ENCODE measurements at places on chromosomes 2 and 18.

- no peak for DNase-seq
Measured at GRCh38 chr2:1793001-1793867, 48.9 kb upstream of the PXDN start.

DNA sequence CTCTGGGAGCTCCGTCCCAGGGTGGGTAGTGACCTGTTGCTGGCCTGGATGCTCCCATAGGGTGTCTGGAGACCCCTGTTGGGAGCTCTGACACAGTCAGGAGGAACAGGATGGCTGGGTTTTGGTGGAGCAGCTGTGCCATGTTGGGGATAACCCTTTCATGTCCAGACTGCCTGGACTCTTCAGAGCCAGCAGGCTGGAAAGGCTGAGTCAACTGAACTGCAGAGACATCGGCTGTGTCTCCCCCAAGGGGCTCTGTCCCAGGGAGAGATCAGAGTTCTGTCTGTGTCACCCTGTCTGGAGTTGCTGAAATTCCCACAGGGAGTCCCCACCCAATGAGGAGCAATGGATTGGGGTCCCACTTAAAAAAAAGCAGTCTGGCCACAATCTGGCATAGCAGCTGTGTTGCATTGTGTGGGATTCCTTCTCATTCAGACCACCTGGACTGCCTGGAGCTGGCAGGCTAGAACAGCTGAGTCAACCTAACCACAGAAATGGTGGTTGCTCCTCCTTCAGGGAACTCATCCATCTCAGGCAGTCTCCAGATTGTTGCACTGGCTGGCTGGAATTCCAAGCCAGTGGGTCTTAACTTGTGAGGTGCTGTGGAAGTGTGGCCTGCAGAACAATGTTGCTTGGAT, 37.2 kb downstream of the AGPS start:
- no peak for DNase-seq

- no peak for DNase-seq
Measured at GRCh38 chr2:51093016-51093415, 61.1 kb upstream of the NRXN1 start.

DNA sequence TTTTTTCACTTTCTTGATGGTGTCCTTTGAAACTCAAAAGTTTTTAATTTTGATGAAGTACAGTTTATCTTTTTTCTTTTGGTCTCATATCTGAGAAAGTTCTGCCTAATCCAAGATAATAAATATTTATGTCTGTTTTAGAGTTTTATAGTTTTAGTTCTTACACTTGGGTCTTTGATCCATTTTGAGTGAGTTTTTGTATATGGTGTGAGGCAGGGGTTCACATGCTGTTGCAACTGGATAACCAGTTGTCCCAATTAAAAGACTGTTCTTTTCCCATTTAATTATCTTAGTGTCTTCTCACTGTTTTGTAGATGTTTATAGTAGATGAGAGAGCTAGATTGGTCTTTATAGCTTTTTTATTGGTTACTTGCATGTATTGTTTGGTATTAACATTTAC, 43.6 kb downstream of the TET3 start:
- no peak for DNase-seq

GRCh38 chr2:121707344-121707919, 29.2 kb downstream of the NIFK start:
- no peak for DNase-seq

- no peak for DNase-seq
Measured at GRCh38 chr2:48015421-48015820, 109.1 kb upstream of the FBXO11 start.

GRCh38 chr2:10260130-10260529, 42.6 kb upstream of the HPCAL1 start:
- no peak for DNase-seq

GRCh38 chr2:1798115-1798784, 53.9 kb upstream of the PXDN start:
- DNase-seq = no peak

DNA sequence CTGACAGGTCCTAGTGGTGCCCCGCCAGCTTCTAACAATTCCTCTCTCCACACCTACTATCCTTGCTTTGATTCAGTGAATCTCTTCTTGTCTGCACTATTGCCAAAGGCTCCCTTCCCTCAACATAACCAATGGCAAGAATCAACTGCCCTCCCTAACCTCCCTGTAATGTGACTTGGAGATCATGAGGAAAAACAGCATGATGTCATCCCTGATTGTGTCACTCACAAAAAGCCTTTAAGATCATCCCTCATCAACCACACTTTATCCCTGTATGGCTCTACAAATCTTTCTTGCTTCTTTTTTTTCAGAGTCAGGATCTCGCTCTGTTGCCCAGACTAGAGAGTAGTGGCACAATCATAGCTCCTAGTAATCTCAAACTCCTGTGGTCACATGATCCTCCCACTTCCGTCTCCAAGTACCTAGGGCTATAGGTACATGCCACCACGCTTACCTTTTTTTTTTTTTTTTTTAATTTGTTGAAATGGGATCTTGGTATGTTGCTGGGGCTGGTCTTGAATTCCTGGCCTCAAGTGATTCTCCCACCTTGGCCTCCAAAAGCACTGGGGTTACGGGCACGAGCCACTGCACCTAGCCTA, 19.7 kb downstream of the SAP130 start:
- no peak for DNase-seq

- no peak for DNase-seq
Measured at GRCh38 chr2:157821519-157822131, 54.5 kb downstream of the ACVR1 start.

- DNase-seq = no peak
Measured at GRCh38 chr18:36811430-36811829, 17.4 kb downstream of the TPGS2 start.

GRCh38 chr2:3405876-3406275, 26.4 kb downstream of the TRAPPC12 start:
- no peak for DNase-seq

- DNase-seq = no peak
Measured at GRCh38 chr2:134460583-134460998, 206.7 kb downstream of the MGAT5 start.

DNA sequence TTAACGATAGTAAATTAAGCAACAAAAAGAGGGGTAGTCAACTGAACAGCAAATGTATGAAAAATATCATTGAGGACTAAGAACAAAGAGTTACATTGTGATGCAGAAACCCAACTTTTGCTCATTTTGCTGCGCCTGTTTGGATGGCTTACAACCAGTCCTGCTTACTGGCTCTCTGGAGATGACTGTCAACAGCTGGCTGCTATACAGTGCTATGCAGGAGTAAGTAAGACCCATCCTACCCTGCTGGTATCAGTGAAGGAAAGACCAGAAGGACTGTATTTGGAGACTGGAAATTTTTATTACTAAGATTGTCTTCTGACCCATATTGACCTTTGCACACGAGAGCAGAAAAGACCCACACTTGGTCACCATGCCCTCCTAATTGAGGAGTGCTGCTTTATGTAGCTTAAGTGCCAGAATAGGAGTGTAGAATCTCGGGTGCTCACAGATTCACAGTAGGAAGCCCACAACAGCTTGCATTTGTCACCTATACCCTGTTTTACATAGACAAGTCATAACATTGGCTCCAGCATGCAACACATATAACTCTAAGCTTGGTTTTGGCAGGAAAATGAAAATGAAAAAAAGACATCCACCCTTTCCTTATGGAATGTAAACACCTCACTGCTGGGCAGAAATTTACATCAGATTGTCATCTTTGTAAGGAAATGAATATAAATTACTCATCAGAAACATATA, 1915.0 kb upstream of the CELF4 start:
- no peak for DNase-seq

DNA sequence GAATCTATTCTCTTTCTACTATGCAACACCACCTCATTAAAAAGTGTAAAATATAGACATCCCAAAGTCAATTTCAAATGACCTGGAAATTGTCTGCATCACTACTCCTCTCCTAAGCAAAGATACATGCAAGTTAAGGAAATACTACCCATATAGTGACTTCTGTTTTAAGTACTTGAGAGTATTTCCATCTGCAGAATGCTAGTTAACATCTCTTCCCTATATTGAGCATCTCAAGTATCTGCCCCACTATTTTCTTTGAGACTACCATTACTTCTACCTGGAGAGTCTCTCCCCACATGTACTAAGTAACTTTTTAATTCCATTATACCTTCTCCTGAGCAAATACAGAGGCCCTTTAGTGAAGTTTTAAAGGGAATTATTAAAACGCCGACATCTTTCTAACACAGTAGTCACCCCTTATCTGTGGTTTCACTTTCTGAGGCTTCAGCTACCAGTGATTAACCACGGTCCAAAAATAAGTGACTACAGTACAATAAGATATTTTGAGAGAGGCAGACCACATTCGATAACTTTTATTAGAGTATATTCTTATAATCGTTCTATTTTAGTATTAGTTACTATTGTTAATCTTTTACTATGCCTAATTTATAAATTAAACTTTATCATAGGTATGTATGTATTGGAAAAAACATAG, 21.8 kb downstream of the CWC22 start:
- no peak for DNase-seq

DNA sequence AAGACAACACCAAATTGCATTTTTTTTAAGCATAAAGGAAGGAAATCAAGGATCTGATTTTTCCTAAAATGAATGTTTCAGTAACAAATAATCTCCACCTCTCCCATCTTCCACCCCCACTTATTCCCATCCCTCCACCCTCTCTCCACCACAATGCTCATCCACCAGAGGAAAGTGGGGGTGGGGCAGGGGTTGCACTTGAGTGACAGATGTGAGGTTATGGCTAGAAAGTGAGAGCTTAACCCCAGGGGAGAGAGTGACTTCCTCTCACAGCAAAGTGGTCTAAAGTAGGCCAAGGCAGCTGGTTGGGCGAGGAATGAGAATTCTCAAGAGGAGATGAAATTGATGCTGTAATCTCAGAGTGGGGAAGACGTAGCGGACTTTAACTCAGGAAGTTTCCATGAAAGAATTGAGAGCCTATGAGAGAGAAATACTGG, 104.7 kb downstream of the HNRNPLL start:
- DNase-seq = no peak

DNA sequence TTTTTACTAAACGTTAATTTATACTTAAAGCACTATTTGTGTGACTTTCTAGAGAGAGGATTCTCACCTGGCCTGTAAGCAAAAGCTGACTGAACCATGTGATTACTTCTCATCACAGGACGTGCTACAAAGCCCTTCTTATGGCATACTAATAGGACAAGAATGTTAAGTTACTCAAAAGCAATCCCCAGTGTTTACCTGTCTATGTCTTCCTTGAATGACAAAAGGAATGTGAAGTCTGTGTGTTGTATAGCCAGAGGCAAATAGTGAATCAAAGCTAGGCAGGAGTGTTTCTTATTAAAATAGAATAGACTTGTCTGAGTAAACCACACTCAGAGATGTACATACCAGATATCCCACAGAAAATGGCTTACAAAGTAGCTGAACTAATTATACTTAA, 1465.5 kb downstream of the SUCLG1 start:
- no peak for DNase-seq

- DNase-seq = no peak
Measured at GRCh38 chr2:21245565-21245964, 121.8 kb downstream of the TDRD15 start.

DNA sequence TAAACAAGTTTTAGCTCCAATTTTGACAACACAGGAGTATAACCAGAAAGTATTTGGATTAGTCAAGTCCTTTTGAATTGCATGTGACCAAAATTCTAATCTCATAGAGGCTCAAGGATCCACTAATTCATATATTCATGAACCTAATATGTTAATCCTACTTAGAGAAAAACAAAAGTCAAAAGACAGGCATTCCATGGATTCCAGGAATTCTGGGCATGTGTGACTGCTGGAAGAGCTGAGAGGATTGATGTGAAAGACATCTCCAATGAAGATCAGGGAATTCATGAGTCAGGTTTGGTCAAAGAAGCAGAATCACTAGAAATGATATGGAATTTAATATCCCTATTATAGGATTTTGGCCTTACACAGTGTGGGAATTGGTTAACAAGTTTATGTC, 1494.6 kb upstream of the DDX18 start:
- DNase-seq = no peak

- no peak for DNase-seq
Measured at GRCh38 chr2:197251576-197251975, 59.0 kb downstream of the ANKRD44 start.

GRCh38 chr2:19600506-19600905, 242.1 kb upstream of the OSR1 start:
- DNase-seq = no peak

GRCh38 chr2:145799595-145800108, 1279.7 kb upstream of the ZEB2 start:
- no peak for DNase-seq

GRCh38 chr2:231515603-231516002, 14.6 kb downstream of the NMUR1 start:
- DNase-seq = no peak

DNA sequence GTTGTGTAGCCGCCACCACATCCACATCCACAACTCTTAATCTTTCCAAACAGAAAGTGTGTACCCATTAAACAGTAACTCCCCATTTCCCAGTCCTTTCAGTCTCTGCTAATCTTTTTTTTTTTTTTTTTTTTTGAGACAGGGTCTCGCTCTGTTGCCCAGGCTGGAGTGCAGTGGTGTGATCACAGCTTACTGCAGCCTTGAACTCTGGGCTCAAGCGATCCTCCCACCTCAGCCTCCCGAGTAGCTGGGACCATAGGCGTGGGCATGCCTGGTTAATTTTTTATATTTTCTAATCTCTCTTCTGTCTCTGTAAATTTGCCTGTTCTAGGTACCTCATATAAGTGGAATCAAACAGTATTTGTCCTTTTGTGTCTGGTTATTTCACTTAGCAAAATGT, 3.6 kb downstream of the EIF2AK2 start:
- DNase-seq = no peak

DNA sequence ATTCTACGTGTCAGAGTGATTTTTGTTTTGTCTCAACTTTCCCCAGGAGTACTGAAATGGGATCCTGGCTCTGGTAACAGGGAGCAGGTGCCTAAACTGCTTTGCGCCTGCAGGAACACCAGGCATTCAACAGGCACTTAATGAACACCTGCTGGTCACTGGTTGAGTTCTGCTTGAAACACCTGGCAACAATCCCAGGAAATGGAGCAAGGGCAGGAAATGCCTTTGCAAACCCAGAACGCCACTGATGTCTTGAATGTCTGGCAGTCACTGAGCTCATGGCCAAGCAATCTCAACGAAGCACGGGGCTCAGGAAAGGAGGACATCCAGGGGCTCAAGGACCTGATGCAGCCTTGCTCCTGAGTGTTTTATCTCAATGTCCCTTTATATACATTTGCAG, 360.0 kb upstream of the RAB6C start:
- no peak for DNase-seq

DNA sequence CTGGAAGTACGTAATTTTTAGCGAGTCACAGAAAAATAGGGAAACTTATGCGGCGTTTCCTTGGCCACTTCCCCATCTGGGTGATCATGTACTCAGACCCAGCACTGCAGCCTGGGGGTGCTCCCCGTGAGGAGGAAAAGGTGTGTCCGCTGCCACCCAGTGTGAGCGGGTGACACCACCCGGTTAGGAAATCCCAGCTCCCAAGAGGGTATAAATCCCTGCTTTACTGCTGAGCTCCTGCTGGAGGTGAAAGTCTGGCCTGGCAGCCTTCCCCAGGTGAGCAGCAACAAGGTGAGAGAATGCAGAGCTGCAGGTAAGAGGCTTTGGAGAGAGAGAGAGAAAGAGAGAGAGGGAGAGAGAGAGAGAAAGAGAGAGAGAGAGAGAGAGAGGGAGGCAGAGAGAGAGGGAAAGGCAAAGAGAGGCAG, at the start of gene IL1R2:
Gene IL1R2, plus strand, starts transcription at position 240 of the 425 bp plus-strand sequence. CDS start 16,616 bp downstream, outside the sequence.
- no peak for DNase-seq
